ENCODE measurements at places on chromosomes 1 and 21. TPM values are rescaled to one million over a fixed set of nuclear protein-coding genes. Genes with fewer than 3 reads are reported as not detected.

DNA sequence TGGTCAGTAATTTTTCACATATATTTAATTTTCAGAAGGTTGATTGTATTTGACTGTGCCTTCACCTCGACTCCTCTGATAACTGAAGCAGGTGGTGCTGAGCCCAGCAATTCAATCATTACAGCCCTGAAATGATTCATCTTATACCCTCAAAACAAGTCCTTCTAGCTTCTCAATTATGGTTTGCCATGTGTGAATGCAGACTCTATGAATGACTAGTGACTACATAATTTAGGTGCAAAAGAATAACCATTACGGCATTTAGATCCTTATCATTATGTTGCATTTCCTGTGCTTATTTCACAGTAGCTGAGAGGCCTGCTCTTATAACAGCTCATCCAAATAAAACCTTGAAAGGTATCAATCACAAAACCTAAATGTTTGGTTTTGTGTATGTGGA is 54.0 kb upstream of the COL11A1 start:
- no peak overlapping the region for H3K27ac ChIP-seq
- H3K4me3 ChIP-seq = no peak overlapping the region
- no peaks in the 10 kb centered on the region for H3K4me1 ChIP-seq

GRCh38 chr1:238061967-238062613 is 171.4 kb upstream of the ZP4 start:
- H3K4me3 ChIP-seq = no peak overlapping the region
- no peaks in the 10 kb centered on the region for H3K36me3 ChIP-seq
- no peaks in the 10 kb centered on the region for H3K4me1 ChIP-seq
- DNase-seq = no peak
- H3K27ac ChIP-seq = no peak overlapping the region

DNA sequence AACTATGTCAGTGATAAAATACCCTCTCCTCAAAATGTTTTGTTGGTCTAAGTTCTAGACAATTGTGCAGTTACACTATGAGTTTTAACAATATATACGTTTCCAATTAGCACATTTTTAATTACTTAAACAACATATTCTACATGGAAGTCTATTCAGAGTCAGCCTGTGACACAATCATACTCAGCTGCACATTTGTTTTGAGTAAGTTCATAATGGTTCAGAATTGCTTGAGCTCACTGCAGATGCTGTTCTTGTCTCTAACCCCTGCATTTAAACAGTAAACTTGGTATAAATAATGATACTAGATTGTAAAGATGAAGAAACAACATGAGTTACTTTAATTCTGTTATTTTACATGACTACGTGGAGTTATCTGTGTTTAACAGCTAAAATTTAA is 30.6 kb downstream of the CDKN2C start:
- no peak overlapping the region for H3K27ac ChIP-seq
- no peaks in the 10 kb centered on the region for H3K36me3 ChIP-seq
- no peak for DNase-seq
- H3K4me3 ChIP-seq = no peak overlapping the region
- no peaks in the 10 kb centered on the region for H3K4me1 ChIP-seq

KIAA0040 gene
- total RNA-seq = 160 TPM

DNA sequence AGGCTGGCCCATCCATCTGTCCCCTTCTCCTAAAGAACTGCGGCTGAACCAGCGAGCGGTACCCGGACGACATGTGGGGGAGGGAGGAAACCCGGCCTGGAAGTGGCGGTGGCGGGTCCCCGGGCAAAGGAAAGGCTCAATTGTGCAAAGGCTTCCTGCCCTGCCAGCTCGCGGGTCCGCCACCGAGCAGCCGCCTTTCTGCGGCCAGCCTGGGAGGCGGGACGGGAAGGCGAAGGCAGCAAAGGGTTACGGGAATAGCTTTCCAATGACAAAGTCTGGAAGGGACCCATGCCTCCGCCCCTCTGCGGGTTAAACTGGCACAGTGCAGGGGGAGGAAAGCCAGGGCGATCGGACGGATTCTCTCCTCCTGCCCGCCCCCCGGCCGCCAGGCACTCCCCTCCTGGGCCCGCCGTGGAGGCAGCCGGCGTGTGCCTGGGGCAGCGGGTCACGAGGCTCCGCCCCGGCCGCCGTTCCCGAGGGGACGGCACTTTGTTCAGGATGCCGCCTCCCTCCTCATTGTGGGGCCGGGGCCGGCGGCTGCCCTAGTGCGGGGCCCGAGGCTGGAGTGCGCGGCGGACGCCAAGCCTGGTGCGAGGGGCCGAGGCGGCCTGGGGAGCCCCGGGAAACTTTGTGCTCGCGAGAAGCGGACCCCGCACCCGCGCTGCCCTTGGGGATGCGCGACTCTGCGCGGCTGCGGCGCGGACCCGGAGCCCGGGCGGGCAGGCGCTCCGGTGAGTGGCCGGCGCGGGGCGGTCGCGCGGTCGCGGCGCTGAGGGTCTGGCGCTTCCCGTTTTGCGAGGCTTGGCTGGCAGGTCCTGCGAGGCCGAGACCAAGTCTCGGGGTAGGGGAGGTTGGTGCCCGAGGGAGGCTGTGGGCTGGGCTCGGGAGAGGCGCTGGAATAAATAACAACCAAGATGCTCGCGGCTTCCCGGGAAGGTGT is at the start of gene NAV1:
Gene NAV1, plus strand, starts transcription at position 516 of the 940 bp plus-strand sequence. CDS start 83,758 bp downstream, outside the sequence.
- H3K4me3 ChIP-seq = peak within 1 kb of the TSS; percentile 76
- no peaks in the 10 kb centered on the region for H3K36me3 ChIP-seq
- H3K27me3 ChIP-seq = no peaks in the 10 kb centered on the region
- DNase-seq = peak; percentile 62
- peak within 1 kb of the TSS; percentile 83 for H3K27ac ChIP-seq
